Stimulated activated CD4-positive, alpha-beta T cell treated with anti-CD3 and anti-CD28 coated beads, Interleukin-15, amount 100 ng/mL, for 48 hours (primary cell): ENCODE measurements at places on chromosomes 2 and 18.

GRCh38 chr2:241489733-241490680, 18.4 kb downstream of the STK25 start:
- no peak for DNase-seq

- DNase-seq, result no peak
These were observed at the start of gene KHK for GRCh38 chr2:27086724-27087593. Gene KHK, plus strand, starts transcription at chr2:27086772. Its CDS starts 488 bp downstream, at chr2:27087260.

DNA sequence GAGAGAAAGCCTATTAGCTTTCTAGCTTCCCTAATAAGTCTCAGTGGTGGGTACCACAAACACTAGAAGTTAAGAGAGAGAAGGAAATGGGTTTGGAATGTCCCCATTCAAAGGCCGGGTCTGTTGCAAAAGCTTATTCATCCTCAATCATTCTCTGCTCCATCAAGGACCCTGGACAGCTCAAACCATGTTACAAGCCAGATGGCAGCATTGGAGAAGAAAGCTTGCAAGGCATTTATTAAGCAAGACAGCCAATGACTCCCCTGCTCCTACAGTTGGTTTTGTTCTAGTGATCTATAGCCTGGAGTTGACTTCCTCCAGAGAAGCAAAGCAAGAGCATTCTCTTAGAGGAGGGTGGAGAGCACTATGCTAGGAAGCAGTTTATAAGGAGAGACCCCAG, 86.9 kb upstream of the LMAN1 start:
- no peak for DNase-seq

GRCh38 chr2:61013382-61013781, 4.1 kb upstream of the PEX13 start:
- DNase-seq, result no peak

DNA sequence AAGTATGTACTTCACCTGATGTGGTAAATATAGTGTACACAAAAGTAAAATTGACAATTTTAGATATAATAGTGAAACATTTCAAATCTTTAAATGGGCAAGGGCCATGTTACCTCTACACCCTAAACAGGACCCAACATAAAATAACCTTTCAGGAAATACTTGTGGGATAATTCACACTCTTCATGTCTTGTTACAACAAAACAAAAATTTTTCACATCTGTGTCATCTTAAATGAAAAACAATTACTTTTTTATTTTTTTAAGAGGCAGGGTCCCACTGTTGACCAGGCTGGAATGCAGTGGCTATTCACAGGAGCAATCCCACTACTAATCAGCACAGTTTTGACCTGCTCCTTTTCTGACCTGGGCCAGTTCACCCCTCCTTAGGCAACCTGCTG, 42.1 kb downstream of the SRBD1 start:
- DNase-seq, result no peak

DNA sequence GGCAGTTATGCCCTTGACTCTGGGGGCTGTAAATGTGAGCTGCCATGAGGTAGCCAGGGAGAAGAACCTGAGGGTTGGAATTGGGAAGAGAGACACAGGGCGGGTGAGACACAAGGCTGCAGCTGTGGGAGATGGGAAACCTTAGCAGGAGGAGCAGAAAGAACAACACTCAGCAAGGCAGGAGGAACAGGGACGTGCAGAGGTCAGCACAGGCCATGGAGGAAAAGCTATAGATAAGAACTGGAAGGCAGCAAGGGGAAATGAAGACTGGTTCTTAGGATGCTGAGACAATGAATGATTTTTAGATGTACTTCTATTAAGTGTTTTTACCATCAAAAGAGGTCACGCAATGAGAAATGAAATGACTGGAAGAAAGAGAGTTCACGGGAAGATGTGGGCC, 80.2 kb downstream of the USP40 start:
- no peak for DNase-seq

GRCh38 chr18:8686611-8687010, 18.7 kb upstream of the MTCL1 start:
- no peak for DNase-seq

GRCh38 chr2:105861200-105861599, 116.5 kb downstream of the NCK2 start:
- DNase-seq, result no peak

GRCh38 chr2:98730053-98730706, 752 bp downstream of the MGAT4A start:
- peak; percentile 38 for DNase-seq

DNA sequence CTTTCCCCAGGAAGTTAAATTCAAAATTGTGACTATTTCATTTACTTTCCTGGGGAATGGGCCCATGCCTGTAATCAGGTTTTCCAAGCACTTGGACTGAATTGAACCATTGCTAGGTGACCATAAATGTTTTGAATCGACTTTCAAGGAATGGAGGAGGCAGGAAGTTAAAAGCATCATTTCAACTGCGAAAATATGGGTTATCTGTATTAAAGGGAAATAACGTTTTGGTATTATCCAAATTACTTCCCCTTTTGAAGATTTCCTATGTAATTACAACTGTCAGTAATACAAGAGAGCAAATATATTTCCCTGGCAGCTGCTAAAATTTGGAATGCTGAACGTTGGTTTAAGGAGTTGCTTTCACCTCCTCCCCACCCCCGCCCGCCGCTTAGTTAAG, 19.0 kb downstream of the PNO1 start:
- DNase-seq, result no peak

DNA sequence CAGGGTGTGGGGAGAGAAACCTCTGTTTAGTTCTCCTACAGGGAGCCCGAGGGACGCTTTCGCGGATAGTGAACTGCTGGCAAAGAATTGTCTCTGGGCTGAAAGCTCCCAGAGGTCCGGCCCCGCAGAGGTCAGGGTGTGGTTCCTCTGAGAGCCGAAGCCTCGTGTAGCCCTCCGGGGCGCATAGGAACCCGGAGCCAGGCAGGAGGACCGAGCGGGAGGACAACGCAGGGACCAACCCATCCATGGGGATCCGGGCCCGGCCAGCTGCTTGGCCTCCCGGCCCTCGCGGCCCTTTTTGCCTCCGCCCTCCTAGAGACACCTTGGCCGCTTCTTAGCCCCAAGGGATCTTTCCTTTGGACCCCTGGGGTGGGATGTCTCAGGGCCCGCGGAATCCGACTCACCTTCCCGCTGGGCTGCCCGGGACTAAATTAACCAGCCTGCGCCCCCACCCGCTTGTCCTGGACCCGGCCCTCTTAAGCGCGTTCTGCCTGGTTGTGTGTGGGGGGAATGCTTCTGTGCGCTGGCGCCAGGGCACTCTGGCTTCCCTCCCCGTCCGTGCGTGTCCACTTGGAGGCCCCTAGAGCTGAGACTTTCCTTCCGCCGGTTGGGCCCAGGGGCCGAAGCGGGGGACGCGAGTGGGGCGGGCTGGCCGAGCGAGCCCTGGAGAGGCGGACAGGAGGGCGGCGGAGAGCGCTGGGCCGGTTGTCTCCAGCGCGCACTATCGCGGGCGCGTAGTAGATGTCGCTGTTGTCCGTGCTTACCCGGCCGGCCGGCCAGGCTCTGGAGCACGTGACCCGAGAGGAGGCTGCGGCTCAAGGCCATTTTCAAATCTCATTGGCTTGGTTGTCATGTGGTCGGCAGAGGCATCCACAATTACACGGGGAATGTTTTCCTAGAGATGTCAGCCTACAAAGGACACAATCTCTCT, at the start of gene HOXD10:
Gene HOXD10, plus strand, starts transcription at position 896 of the 931 bp plus-strand sequence. CDS start 56 bp downstream, outside the sequence.
- no peak for DNase-seq

DNA sequence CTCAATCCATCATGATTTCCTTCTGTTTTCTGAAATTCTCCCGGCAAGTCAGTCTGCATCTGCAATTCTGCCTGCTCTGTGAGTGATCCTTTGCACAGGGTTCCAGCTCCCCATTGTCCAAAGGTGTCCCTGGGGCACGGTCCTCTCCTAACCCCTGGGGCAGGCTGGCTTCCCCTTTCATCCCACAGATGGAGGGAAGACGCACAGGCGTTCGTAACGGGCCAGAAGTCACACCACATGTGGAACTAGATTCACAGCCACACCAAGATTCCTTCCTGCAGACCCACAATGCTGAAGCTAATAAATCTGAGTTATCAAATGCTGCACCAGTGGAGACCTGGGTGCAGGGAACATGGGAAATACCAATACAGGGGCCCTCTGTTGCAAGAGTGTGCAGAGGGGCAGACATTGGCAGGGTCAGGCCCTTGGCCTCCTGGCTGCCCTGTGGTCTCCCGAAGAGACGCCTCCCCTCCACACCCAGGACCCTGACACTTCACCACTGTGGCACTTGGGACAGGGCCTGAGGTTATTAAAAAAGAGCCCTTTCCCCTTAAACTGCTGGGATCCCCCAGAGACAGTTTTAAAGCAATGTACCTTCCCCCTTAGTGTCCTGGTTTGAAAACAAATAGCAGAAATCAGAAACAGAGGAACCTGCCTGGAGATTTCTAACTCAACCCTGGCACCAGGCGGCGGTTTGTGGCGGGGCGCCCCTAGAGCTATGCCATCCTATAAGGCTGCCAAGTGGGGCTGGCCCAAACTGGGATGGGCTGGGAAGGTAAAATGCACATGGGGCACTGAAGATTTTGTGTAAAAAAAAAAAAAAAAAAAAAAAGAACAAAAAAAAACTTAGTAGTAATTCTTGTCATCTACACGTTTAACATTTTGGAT, 15.4 kb downstream of the ZNF516 start:
- DNase-seq, result no peak

DNA sequence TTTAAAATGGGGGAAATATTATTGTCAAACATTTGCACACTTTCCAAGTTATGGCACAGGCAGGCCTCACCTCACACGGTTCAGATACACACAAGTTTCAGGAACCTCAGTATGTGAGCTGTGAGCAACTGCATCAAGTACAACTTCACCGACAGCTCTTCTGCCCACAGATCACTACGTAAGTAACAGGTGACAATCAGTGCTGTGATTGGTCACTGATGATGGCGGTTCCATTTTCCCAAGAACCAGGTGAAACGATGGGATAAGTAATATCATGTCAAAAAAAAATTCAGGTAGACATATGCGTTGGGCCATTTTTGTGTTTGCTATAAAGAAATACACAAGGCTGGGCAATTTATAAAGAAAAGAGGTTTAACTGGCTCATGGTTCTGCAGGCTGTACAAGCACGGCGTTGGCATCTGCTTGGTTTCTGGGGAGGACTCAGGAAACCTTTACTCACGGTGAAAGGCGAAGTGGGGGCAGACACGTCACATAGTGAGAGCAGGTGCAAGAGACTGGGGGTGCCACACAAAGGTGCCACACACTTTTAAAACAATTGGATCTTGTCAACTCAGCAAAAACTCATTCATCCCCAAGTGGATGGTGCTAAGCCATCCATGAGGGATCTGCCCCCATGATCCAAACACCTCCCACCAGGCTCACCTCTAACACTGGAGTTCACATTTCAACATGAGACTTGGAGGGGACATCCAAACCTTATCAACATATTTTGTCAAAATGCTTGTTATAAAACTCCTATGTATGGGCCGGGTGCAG, 57.9 kb downstream of the LPIN2 start:
- DNase-seq, result no peak

DNA sequence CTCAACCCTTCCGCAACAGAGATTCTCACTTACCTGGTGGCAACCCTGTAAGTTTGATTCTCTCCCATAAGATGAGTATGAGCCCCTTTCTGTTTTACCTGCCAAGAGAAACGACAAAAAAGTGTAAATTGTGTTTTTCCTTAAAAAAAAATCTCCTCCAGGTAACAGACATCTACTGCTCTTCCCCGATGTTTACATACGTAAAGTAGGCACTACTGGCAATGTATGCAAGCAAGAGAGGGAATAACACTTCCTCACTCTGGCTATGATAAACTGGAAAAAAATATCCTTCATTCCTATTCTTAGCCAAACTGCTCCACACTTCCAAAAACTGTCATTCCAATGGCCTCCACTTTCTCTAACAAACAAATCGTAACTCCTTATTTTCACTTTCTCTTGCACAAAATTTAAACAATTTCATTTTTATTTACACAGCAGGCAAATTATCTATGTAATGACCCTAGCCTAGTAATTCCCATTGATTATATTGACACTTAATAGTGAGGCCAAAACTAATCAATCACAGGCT, 184.5 kb downstream of the TCF4 start:
- no peak for DNase-seq

DNA sequence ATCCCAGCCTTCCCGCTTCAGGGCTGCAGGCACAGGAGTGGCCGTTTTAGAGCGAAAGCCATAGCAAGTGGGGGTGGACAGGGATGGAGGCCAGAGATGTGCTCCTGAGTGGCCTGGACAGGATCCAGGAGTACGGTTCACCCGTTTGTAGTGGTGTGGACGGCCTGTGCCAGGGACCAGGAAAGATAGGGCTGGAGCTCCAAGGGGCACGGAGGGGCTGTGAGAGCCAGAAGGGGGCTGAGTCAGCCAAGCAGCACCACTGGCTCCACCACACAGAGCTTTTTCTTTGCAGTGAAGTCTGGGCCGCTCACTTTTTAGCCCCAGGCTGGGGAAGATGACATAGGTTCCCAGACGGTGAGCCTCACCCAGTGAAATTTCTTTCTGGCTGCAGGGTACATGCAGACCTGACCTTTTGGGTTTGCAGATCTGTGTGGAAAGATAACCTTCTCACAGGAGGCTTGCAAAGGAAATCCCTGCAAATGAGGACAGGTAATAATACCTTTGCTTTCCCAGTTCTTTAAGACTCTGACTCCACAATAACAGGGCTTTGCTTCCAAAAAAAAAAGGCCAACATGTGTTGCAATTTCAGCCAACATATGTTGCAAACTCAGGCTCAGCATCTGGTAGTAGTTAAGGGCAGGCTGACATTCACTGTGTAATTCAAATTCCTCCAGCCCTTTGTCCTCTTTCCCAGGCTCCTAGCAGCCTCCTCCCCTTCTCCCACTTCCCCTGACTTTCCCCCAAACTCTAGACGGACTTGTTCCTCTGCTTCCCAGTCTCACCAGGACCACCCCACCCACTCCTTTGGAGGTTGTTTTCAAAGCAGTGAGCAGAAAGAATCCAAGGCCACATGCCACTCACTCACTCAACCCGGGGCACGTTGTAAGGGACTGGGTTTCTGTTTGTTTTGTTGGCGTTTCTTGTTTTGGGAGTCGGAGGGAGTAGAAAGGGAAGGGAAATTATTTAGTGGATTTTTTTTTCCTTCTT, 20.3 kb upstream of the LAPTM4A start:
- no peak for DNase-seq

GRCh38 chr2:217816396-217816869, 186.4 kb downstream of the TNS1 start:
- no peak for DNase-seq

DNA sequence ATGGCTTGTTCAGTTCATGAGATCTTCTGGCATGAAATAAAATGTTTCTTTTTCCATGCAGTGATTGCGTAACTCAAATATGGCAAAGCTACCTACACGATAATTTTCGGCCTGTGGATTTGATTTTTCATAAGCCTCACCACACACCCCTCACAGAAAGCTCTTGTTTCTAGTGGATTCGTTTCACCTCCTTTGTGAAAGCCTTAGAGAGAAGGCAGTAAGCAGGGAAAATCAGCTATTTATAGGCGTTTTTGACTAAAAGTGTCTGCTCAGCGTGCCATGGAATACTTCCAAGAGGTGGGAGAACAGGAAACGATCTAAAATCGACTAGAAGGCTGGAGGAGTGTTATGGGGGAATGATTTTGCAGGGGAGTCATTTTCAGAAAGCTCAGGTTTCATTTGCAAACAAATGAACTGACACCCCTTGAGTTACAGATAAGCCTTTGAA, 417.9 kb downstream of the TGIF1 start:
- no peak for DNase-seq

GRCh38 chr2:15714609-15715008, 122.9 kb downstream of the DDX1 start:
- DNase-seq, result no peak
